ENCODE measurements at places on chromosomes 2 and 18.

GRCh38 chr2:134845719-134846118, 7.3 kb downstream of the ACMSD start:
- DNase-seq = peak; percentile 56

DNA sequence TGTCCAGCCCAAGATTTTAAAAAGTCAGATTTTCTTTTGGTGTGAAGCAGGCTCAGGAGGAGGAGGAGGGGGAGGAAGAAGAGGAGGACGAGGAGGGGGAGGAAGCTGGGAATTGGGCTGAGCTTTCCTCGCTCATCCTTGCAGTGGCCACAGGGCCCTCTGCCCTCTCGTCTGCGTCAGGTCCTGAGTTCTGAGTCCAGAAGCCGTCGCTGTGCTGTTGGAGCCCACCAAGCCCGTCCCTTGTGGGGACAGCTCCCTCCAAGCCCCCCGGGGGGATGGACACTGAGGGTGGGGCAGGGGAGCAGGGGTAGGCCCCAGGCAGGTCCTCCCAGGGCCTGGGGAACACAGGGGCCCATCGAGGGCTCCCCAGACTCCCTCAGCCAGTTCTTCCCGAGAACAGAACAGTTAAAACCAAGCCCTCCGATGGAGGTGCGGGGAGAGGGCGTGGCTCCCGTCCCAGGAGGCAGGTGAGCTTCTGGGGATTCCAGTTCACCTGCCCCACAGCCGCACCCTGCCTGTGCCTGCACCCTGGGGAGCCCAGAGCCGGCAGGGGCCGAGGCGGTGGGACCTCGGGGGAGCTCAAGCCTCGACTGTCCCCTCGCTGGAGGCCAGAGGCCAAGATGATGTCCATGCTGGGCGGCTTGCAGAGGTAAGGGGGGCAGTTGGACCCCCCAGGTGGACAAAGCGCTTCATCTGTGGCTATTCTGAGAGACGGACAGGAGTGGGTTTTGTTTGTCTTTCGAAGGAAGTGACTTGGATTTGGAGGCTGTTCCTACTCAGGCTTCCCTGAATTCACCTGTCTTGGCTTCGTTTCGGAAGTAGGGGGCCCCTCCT, at the start of gene GAL3ST2:
Gene GAL3ST2, plus strand, starts transcription at position 487 of the 834 bp plus-strand sequence. Its CDS starts 134 bp downstream, at position 621.
- DNase-seq = no peak

GRCh38 chr2:65375723-65376122, 56.7 kb downstream of the SPRED2 start:
- DNase-seq = no peak

DNA sequence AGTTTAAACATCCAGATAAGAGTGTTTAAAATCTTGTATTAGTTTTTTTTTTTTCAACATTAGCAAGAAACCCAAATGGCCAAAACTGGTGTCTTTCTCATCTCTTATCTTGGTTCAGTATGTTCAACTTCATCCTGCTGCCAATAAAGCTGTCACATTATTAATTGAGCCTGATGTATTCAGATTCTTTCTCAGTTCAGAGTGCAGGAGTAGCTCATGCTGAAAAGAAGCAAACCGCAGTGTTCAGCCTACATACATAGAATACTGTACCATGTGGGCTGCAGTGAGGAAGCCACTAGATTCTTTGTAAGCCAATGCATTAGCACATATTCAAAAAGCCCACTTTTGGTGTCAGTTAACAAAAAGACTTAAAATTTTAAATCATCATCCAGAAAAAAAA, 76.2 kb downstream of the C18orf54 start:
- DNase-seq = no peak

DNA sequence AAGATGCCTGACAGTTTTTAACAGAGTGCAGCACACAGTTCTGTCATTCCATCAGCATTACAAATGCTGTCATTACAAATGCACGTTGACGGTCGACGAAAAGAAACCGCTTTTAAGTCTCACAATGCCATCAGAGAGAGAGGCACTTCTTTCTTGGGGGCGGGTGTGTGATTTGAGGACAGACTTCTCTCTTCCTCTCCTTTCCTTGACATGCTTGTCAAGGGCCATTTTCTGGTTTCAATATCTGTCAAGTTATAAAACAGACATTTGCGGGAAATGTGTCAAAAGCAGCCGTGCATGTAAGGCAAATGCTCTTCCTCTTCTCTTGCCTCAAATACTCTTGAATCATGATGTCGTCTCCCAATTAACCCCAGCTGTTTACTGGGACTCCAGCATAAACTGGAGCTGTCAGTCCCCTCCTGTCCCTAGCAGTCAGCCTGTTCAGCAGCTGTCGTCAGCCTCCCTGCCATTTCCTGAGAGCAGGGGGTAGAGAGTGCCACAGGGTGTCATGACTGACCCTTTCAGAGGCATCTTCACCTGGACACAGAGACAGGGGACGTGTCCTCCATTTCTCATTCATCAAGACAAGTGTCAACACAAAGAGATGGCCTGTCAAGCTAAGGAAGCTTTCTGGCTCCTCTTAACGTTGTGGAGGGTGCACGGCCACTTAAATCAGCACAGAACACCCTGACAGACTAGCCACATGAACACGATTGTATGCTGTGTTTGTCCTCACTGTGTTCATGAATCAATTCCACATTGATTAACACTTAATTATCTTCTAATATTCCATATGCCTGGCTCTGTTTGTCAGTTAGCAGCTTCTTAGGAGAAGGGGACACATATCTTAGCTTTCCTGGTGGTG, 305.4 kb upstream of the RAB6C start:
- peak; percentile 16 for DNase-seq
